ENCODE measurements at places on chromosomes 12 and 14. TPM values are rescaled to one million over a fixed set of nuclear protein-coding genes. Genes with fewer than 3 reads are reported as not detected.

The CTSG gene
- total RNA-seq, result not detected

The CALM1 gene
- total RNA-seq, result 340 TPM

The PLXNC1 gene
- total RNA-seq, result 0.61 TPM

The HOXC12 gene
- total RNA-seq, result not detected

The CYP27B1 gene
- 42.1 TPM for total RNA-seq

The CATSPERB gene
- total RNA-seq, result 1.0 TPM

The ACSM4 gene
- total RNA-seq, result not detected

The PZP gene
- total RNA-seq, result not detected

The WDR20 gene
- total RNA-seq, result 27.3 TPM

All from mammary epithelial cell (primary cell).